Activated naive CD8-positive, alpha-beta T cell treated with anti-CD3 and anti-CD28 coated beads, Interleukin-2, amount 10 ng/mL, durations not matched to agents 7 days and 5 days (primary cell): ENCODE measurements at places on chromosomes 12 and 14. TPM values are rescaled to one million over a fixed set of nuclear protein-coding genes. Genes with fewer than 3 reads are reported as not detected.

DNA sequence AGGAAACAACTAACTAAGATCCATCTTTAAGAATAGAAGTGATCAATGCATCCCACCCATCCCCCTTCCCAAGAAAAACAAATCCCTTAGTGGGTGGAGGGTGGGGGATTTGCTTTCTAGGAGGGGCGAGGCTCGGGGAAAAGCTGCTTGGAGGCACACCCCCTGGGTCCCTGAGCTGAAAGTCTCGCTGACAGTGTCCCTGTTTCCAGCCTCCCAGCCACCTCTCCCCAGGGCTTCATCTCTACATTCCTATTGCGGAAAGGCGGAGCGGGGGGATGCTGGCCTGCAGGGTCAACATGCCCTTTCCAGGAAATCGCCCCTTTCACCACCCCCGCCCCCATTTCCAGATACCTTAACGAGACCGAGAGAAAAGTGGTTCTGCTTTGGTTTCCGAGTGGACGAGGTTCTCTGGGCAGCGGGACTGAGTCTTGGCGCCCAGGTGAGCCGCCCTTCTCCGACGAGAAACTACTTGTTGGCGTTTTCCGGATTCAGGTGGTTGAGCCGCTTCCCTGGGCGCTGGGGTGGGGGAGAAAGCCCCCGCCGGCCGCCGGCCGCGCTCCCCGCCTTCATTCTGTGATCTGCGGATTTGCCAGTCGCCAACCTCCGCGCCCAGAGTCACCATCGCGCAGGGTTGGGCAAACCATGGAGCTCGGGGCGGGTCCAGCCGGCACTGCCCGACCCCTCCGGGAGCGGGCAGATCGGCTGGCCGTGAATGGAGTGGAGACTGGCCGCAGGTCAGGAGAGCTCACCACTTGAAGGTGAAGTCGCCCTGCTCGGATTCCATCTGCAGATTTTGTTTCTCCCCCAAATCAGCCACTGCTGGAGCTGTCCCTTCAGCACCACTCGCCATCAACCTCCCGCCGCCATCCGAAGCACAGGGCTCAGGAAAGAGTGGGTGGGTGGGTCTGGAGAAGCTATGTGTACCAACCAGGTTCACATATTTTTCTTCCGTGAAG, 505 bp downstream of the KCNC2 start:
- DNase-seq, result peak; percentile 42

DNA sequence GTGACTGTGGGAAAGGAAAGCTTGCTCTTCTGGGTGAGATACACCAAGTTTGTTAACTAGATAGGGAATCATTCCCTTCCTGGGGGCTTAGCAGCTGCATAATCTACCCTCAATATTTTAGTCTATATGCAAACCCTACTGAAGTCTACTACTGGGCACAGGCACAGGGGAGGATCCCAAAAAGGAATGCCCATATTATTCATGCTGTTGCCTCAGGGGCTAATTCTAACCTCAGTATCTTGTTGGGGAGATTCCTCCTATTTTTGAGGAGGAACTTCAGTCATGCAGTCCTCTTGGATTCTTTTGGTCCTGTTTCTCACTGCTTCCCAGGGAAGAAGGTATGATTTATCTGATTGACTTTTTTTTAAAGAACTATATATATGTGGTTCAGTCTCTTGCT, 58.9 kb upstream of the ANKS1B start:
- no peak for DNase-seq

DNA sequence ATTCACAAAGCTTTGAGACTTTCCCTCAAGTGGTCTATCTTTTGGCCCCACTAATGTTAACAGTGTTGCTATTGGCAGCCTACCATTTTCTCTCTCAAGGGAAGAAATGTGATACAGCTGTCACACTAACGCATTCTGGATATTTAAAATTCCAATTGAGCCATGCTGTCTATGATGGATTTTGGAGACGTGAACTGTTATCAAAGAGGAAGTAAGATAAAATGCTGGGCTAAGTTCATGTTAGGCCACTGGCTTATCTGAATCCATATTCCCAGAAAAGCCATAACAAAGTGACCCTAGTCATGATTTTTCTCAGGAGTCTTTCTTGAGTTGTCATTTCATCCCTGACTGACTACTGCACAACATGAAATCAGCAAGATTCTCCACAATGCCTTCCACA, 200.2 kb downstream of the PHLDA1 start:
- DNase-seq, result no peak

DNA sequence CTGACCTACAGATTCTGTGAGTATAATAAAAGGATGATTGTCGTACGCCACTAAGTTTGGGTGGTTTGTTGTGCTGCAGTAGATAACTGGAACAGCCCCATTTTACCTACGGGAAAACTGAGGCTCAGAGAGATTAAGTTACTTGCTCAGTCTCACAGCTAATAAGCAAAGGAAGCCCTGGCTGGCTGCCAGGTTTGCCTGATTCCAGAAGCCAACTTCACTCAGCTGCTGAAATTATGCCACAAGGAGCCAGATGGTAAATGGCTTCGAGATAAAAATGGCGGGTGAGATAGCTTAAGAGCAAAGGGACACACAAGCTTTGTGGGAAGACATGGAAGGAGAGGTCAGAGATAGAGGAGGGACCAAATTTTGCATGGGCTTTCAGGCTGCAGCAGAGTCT, 191.5 kb upstream of the NOS1 start:
- DNase-seq, result no peak

ARHGDIB gene
- 1,212 TPM for total RNA-seq

GRCh38 chr12:105956662-105957457, 181.9 kb downstream of the NUAK1 start:
- no peak for DNase-seq

GRCh38 chr12:14824012-14824634, 10.1 kb upstream of the SMCO3 start:
- no peak for DNase-seq
